ENCODE measurements at places on chromosomes 2 and 18.

DNA sequence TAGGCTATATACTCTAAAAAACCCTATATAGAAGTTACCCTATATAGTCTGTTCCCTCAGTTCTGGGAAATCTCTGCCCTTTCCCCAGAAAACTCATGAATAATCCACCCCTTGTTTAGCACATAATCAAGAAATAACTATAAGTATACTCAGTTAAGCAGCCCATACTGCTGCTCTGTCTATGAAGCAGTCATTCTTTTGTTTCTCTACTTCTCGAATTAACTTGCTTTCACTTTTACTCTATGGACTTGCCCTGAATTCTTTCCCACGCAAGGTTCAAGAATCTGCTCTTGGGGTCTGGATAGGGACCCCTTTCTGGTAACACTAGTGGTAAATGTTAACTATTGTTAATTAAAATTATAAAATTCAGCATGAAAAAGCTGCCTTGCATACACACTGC, 17.4 kb upstream of the AP1S3 start:
- DNase-seq, result no peak

GRCh38 chr2:150470435-150470834, 17.0 kb downstream of the RND3 start:
- DNase-seq, result no peak

- DNase-seq, result no peak
Measured at GRCh38 chr2:160255408-160255807, 55.3 kb upstream of the ITGB6 start.

DNA sequence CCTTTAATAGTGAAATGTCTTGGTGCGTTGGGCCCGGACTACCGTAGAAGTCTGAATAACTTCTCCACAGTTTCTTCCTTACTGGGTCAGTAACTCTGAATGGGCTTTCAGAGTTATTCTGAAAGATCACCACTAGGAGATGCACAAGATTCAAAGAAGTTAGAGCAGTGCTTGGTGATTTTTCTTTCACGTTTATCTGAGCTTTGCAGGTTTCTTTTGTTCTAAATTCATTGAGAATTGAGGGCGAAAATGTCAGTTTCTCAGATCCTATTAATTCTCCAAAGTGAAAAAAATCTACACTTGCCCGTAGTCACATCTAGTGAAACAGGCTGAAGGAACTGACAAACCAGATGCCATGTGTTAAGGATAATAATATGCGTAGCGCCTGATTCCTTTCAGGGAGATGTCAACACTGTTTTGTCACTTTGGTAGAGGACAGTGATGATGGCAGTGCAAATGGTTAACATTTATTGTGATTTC, 70.1 kb downstream of the QPCT start:
- DNase-seq, result no peak

- no peak for DNase-seq
Measured at GRCh38 chr2:192414794-192415193, 220.1 kb upstream of the TMEFF2 start.

DNA sequence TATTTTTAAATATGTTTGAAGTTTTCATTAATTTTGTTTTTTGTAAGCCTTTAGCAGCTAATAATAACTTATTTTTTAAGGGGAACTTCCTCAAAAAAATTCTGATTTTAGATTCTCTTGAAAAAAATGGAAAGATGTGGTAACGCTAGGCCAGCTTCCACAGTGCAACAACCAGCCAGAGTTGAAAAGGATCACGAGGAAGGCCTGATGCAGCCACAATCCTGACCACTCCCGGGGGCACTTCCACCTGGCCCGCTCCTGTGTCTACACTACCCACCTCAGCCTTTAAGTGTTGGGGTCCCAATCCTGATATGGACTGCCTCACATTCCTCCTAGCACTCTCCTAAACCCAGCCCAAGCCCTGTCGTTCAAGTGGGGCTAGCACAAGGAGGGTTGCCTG, 101.1 kb downstream of the TMEM17 start:
- DNase-seq, result no peak

DNA sequence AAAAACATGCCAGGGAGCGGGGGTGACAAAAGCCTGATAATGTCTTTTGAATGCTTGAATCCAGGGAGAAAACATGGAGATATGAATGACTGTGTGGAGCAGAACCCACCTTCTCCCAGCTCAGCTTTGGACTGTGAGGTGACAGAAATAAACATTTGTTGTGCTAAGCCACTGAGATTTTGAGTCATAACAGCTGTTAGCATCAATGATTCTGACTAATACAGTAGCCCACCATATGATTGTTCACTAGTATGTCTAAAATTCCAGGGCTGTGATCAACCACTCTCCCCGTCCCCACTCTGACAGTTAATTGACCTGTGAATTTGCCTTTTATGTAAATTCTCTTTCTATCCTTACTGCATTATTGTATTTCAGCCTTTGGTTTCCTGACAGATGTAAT, 69.1 kb downstream of the PDK1 start:
- DNase-seq, result no peak

DNA sequence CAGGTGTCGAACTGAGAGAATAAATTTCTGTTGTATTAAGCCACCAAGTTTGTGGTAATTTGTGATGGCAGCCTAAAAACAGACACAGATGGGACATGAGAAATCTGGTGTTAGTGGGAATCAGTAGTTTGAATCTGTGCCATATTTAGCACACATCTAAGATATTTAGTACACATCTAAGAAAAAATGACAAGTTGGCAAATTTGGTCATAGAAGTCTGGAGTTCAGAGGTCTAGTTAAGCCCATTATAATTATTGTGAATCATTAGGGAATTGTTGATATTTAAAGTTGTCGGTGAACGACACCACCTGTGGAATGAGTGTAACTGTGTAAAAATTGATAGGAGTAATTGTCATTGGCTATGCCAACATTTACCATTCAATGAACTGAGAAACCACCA, 1138.8 kb upstream of the TMEFF2 start:
- no peak for DNase-seq

DNA sequence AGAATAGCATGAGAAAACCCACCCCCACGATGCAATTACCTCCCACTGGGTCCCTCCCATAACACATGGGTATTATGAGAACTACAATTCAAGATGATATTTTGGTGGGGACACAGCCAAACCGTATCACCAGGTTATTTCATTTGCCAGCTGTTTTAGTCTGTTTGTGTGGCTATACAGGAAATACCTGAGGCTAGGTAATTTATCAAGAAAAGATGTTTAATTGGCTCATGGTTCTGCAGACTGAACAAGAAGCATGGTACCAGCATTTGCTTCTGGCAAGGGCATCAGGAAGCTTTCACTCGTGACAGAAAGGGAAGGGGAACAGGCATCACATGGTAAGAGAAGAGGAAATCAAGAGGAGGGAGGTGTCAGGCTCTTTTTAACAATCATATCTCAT, 329.2 kb downstream of the GULP1 start:
- DNase-seq, result no peak

DNA sequence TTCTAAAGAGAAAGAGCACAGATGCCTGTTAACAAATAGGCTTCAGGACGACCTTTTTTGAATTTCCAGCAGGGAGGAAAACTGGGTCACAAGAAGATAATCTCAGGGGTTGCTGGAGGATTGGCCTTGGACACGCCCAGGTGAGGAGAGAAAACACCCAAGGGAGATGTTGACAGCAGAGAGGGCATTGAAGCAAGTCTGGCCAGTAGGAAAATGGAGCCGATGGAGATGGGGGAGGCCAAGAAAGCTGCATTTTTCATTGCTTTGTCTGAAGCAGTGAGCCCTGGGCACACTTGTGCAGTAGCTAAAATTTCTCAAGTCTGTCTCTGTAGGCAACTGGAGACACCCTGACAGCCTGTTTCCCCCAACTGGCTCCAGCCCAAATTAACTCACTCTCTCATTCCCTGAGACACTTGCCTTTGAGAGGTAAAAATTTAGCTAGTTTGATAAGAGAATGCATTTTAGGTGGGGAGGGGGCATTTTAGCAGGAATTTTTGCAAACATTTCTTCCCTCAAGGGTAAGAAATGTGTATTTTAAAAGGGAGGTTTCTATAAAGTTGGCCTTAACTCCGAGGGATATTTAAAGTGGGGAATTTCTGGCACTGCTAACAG, 165.5 kb downstream of the TGIF1 start:
- DNase-seq, result no peak

DNA sequence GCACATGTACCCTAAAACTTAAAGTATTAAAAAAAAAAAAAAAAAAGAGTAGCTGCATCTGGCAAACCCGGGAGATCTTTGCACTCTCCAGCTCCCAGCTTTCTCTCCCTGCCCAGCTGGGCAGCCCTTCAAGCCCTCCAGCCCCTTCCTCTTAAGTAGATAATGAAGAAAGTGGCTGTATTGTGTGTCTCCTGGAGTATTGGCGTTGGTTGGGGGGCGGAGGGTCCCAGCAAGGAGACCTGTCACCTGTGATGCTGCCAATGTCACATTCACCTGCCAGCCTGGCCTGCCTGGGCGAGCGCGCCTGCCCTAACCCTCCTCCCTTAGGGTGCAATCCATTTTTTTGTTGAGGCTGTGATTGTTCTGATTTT, 2.0 kb downstream of the C2orf72 start:
- no peak for DNase-seq

DNA sequence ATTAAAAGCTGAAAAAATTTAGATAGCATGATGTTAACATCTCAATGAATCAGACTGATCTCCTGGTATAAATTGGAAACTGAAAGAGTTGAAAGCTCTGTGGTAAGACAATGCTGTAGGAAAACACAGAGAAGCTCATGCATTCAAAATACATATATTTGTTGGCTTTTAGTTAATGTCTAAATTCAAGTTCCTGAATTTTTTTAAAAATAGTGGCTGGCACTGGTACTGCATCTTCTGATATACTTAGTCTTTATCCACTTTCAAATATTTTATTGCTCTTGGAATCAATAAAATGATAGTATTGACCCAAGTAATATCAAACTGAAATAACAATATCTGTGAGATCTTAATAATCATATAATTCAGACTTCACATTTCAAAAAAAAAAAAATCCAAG, 151.4 kb upstream of the FIGN start:
- DNase-seq, result no peak

GRCh38 chr2:191126386-191127085, 24.3 kb downstream of the STAT4 start:
- DNase-seq, result no peak

GRCh38 chr18:3246635-3247239, 864 bp upstream of the MYL12A start:
- no peak for DNase-seq

GRCh38 chr18:30487962-30488361, 554.6 kb downstream of the DSC3 start:
- DNase-seq, result no peak

DNA sequence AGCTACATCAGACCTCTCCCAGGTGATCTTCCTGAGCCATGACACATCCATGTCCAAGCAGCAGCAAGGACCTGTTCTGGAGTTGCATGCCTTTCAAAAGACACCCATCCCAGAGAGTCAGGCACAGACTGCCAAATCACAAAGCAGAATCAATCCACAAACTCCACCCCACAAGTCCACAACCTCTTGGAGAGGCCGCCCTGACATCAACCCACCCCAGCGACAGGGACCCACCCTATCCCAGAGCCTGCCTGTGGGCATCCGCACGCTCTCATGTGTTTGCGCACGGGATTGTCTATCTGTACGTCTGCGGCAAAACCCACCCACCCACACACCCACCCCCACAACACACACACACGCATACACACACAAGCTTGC, 11.9 kb downstream of the SMAD7 start:
- DNase-seq, result no peak

- DNase-seq, result no peak
Measured at GRCh38 chr2:162086904-162087303, 12.9 kb upstream of the DPP4 start.

DNA sequence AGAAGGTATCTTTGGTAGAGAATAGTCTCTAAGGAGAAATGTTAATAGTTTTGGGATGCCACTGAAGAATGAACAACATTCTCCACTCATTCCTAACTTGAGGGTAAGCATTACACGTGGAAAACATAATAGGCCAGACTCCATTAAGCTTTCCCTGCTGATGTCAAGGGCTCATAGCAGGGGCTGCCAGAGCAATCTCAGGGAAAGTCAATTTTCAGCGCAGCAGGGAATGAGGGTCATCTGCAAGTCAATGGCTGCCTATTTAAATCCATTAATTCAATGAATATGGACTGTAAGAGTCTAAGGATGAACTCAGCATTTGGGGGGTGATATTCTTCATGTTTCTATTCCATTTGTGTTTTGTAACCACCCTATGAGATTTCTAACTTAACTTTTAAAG, 144.2 kb upstream of the ARL4C start:
- no peak for DNase-seq

GRCh38 chr2:227386630-227387029, 1.1 kb downstream of the SCYGR1 start:
- no peak for DNase-seq

GRCh38 chr2:44364604-44365003, 2.9 kb downstream of the CAMKMT start:
- no peak for DNase-seq

- DNase-seq, result no peak
Measured at GRCh38 chr18:79250301-79250981, 145.3 kb upstream of the NFATC1 start.

DNA sequence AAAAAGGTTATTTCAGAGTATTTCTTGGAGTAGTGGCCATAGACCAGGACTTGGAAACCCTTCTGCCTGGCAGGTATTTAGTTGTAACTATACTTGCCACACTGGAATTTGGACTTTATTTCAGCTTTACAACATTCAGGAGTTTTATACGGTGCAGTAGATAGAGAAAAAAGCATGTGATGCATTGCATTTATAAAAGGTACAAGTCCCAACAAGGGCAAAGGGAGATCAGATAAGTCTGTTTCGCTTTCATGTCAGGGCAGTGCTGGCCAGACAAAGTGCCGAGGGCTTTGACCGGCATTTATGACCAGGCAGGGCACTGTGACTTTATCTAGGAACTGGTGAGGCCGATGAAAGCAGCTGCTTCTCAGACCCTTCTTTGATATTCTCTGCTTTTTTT, 145.4 kb downstream of the RTN4 start:
- DNase-seq, result no peak

GRCh38 chr2:26429779-26430578, 28.3 kb downstream of the DRC1 start:
- no peak for DNase-seq

DNA sequence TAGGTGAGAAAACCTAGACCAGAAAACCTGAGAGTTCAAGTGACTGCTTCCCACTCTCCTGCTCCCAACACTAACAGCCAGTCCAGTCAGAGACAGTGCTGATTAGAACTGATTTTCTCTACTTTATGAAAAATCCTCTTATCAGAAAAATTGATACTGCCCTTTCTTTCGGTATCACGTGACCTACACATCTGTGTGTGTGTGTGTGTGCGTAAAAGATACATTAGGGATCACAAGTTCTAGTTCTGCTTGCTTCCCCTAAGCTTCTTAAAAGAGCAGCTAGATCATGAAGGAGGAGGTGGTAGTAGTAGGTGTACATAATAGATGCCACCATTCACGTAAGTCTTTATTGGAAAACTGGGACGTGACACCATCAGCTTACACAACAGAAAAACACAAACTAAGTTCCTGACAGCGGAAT, 1.5 kb downstream of the ARL5A start:
- no peak for DNase-seq
